ENCODE measurements at places on chromosomes 5 and 9.

DNA sequence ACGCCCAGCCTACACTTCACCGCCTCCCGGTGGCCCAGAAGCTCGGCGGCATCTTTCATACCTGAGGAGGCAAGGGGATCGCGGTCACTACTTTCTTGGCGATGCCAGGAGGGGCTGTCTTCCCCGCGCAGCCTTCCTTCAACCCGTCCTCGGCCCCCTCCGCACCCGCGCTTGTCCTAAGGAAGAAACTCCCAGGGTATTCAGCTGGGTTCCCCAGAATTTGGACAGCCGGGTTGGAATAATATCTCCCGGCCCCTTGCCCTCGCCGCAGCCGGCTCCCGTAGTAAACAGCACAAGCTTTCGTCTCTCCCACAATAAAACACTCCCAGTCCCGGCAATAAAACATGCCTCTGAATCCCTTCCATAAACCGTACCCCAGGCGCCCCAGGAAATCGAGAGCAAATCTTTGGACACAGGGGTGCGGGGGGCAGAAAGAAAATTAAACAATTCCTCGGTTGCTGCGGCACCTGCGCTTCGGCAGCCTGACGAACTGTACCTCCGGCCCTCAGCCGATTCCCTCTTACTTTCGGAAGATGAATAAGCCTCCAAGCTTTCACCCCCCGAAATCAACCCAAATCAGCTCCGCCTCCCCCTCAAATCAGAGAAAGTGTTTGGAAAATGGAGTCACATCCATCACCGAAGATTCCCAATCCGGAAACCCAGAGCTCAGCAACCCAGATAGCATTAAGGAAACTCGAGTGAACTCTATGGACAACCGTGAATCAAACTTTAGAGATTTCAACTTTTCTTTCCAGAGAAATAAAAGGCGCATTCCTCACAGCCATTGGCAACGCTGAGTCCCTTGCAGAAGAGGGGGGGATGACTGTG lies 1.1 kb downstream of the OTP start:
- no peak for DNase-seq

GRCh38 chr5:66080664-66081063 lies 63.4 kb upstream of the SREK1 start:
- no peak for DNase-seq

GRCh38 chr5:135880278-135880677 lies 15.4 kb downstream of the IL9 start:
- no peak for DNase-seq

DNA sequence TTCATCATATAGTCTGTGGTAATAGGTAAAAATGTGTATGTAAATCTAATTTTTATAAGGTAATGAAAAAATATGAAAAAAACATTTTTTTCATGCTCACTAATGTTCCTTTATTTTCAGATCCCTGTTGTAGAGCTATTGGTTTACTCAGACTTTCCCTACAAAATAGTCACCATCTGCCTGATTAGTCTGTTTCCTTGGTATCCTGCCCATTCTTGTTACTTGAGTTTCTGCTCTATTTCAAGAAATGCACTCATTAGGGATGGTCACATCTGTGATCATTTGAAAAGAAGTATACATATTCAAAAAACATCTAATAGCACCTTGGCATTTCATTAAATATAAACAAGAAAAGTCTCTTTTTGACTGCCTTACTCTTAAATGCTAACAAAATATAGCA lies 21.6 kb upstream of the RASA1 start:
- no peak for DNase-seq

GRCh38 chr9:124280176-124280691 lies 22.5 kb downstream of the NEK6 start:
- no peak for DNase-seq

All from cortex of kidney (tissue), 1 donor.